Left lung (tissue), 14 donors: ENCODE measurements at places on chromosomes 1 and 21. TPM values are rescaled to one million over a fixed set of nuclear protein-coding genes. Genes with fewer than 3 reads are reported as not detected.

G0S2 gene
- 89.1 TPM for total RNA-seq

DNA sequence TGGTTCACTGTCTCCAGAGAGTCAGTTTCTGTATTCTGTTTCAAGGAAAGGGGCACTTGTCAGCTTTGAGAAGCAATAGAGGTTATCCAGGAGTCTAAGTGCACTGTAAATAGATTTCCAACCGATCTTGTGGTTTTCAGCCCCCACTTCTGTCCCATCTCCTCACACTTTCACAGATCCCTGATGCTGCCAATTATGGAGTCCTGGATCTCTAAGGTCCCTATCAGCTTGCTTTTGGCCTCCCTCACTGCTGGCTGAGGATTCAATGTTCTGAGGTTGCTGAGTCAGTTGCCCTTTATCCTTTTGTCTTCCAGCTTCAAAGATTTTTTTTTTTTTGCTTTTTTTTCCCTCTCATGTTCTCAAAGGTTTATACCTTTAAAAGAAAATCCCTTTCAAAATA lies 98.4 kb downstream of the DIRAS3 start:
- no peak for DNase-seq
- no peaks in the 10 kb centered on the region for H3K27me3 ChIP-seq
- H3K4me1 ChIP-seq: no peaks in the 10 kb centered on the region
- H3K36me3 ChIP-seq: no peaks in the 10 kb centered on the region
- H3K27ac ChIP-seq: no peak overlapping the region

DNA sequence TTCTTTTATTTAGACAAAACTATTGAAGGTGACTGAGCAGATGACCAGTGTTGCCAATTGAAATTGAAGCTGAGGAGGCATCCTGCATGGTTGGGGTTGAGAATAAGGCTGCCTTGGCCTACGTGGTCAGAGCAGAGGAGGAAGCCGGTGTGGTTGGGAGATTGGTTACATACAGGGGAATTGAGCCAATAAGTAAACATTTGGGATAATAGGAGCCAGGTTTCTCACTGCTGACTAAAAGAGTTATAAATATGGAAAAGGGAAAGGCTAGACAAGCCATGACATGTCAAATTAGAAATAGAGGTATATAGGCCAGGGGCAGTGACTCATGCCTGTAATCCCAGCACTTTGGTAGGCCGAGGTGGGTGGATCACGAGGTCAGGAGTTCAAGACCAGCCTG lies 15.8 kb downstream of the SNX7 start:
- H3K27me3 ChIP-seq: no peaks in the 10 kb centered on the region
- DNase-seq: no peak
- H3K36me3 ChIP-seq: no peaks in the 10 kb centered on the region
- H3K4me3 ChIP-seq: no peak overlapping the region

- H3K4me1 ChIP-seq: no peaks in the 10 kb centered on the region
- no peak overlapping the region for H3K27ac ChIP-seq
- DNase-seq: no peak
- H3K4me3 ChIP-seq: no peak overlapping the region
- H3K27me3 ChIP-seq: no peaks in the 10 kb centered on the region
These were observed 83.4 kb downstream of the SMYD2 start for GRCh38 chr1:214364386-214364785.

DNA sequence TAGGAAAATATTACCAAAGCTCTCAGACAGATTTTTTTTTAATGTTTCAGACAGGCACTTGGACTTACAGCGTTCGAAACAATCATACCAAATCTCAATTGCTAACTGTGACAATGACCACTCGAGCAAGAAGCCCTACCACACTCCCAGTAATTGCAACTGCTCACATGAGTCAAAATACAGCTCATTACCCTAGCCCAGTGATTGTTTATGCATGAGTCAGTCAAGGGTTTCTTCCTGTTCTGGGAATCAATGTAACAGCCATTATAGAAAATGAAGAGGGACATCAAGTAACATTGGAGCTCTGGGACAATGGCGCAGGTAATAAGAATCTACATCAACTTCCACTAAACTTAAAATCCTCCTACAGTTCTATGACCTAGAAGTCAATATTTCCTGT lies 56.1 kb upstream of the SH3GLB1 start:
- H3K4me3 ChIP-seq: no peak overlapping the region
- no peaks in the 10 kb centered on the region for H3K4me1 ChIP-seq
- no peak for DNase-seq
- H3K27me3 ChIP-seq: no peaks in the 10 kb centered on the region

DNA sequence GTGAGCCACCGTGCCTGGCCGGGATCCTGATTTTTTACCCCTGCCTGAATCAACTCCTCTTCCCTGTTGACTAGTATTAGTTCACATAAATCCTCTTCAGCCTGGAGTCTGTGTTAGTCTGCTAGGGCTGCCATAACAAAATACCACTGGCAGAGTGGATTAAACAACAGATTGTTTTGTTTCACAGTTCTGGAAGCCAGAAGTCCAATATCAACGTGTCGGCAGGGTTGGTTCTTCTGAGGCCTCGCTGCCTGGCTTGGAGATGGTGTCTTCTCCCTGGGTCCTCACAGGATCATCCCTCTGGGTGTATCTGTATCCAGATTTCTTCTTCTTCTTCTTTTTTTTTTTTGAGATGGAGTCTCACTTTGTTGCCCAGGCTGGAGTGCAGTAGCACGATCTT lies 18.2 kb downstream of the DOP1B start:
- no peak overlapping the region for H3K27ac ChIP-seq
- no peaks in the 10 kb centered on the region for H3K27me3 ChIP-seq
- H3K4me3 ChIP-seq: no peak overlapping the region

S100A4 gene
- 1,192 TPM for total RNA-seq

CHI3L1 gene
- total RNA-seq: 74.9 TPM

- no peaks in the 10 kb centered on the region for H3K36me3 ChIP-seq
- H3K4me3 ChIP-seq: no peak overlapping the region
- peaks cover 8% of the 10 kb centered on the region for H3K4me1 ChIP-seq
- H3K27ac ChIP-seq: no peak overlapping the region
- no peak for DNase-seq
These were observed 15.9 kb downstream of the COL8A2 start for GRCh38 chr1:36109041-36109679.

KRTAP19-3 gene
- total RNA-seq: not detected

BATF3 gene
- total RNA-seq: 6.4 TPM

GRCh38 chr1:218297867-218298266 lies 12.8 kb downstream of the RRP15 start:
- no peak overlapping the region for H3K4me3 ChIP-seq
- H3K27me3 ChIP-seq: no peaks in the 10 kb centered on the region

- no peaks in the 10 kb centered on the region for H3K36me3 ChIP-seq
- no peak for DNase-seq
- no peaks in the 10 kb centered on the region for H3K4me1 ChIP-seq
These were observed 135.6 kb downstream of the GPATCH2 start for GRCh38 chr1:217495249-217495648.

HRNR gene
- not detected for total RNA-seq
